Activated T-cell treated with anti-CD3 and anti-CD28 coated beads, Interleukin-2, amount 50 U/mL, for 1 hour (primary cell): ENCODE measurements at places on chromosomes 11 and 22.
A peak's percentile ranks its signal among the peaks of the same experiment; 100 is the strongest.

DNA sequence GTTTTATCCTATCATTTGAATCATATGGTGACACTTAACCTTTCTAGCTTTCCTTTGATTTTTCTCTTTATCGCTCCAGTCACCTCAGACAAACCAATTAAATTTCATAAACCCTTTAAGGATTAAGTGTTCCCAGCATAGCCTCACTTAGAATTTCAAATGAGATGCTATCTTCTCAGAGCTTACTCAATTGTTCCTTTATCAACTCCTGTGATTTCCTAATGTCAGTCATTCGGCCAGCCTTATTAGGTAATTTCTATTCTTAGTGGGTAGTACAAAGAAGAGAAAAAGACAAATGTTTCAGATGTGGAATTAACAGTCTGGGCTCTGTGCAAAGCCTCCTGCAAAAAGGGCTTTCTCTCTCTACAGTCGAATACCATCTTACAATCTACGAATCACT is 77.1 kb upstream of the CCDC90B start:
- DNase-seq = no peak

GRCh38 chr11:107988397-107989158 is 20.1 kb upstream of the CUL5 start:
- no peak for DNase-seq

- DNase-seq = no peak
Measured at GRCh38 chr11:101792814-101793213, 122.0 kb upstream of the CEP126 start.

GRCh38 chr22:45064313-45065278 is 54.8 kb upstream of the PHF21B start:
- no peak for DNase-seq

GRCh38 chr11:75223954-75224643 is 16.5 kb upstream of the TPBGL start:
- no peak for DNase-seq

GRCh38 chr22:42296381-42296853 is 26.0 kb upstream of the TCF20 start:
- DNase-seq = peak; percentile 35
